Hindlimb muscle (tissue), 1 donor: ENCODE measurements at places on chromosomes 12 and 14. TPM values are rescaled to one million over a fixed set of nuclear protein-coding genes. Genes with fewer than 3 reads are reported as not detected.

GRCh38 chr12:114750917-114751316 lies 66.9 kb upstream of the TBX3 start:
- no peak for DNase-seq

DNA sequence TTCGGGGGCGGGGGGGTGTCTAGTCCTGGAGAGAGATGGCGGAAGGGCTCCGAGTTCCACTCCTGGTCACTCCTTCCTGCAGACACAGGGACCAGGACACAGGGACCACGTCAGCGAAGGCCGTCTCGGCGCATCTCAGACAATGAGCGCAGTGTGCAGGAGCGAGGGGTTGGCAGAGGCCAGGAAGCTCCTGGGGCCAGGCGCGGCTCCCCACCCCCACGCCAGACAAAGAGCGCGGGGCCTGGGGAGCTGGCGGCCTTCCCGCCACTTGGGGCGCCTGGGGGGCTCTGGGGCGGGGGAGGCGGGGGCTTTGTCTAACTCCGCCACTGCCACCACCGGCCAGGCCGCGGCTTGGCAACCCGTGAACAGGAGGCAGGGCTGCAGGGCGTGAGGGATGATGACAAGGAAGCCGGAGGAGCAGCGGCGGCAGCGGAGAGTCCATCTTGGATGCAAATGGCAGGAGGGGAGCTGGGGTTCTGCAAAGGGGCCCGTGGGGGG lies 2.2 kb downstream of the CDK2AP1 start:
- peak; percentile 77 for DNase-seq

DNA sequence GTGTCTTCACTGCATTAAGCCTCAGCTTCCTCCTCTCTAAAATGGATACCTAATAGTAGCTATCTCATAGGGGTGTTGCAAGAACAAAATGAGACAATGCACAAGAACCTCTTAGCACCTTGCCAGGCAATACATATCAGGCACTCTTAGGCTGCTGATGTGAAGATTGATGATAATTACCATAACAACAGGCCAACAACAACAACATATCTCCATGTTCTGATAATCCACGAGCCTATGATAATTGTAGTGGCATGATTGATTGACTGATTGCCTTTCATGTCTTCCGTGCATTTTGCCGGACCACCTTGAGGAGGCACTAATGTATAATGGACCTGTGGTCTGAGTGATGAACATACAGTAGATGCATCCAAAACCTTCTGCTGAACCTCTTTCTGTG lies 50.7 kb upstream of the WSCD2 start:
- DNase-seq, result no peak

DNA sequence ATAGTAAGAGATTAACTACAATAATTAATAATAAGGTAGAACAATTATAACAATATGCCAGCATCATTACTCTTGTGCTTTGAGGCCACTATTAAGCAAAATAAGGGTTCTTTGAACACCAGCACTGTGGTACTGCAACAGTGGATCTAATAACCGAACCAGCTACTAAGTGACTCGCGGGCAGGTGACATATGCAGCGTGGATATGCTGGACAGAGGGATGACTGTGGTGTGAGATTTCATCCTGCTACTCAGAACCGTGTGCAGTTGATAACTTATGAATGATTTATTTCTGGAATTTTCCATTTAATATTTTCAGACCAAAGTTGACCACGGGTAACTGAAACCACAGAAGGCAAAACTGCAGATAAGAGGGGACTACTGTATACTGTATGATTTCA lies 34.4 kb downstream of the BMAL2 start:
- DNase-seq, result no peak

DNA sequence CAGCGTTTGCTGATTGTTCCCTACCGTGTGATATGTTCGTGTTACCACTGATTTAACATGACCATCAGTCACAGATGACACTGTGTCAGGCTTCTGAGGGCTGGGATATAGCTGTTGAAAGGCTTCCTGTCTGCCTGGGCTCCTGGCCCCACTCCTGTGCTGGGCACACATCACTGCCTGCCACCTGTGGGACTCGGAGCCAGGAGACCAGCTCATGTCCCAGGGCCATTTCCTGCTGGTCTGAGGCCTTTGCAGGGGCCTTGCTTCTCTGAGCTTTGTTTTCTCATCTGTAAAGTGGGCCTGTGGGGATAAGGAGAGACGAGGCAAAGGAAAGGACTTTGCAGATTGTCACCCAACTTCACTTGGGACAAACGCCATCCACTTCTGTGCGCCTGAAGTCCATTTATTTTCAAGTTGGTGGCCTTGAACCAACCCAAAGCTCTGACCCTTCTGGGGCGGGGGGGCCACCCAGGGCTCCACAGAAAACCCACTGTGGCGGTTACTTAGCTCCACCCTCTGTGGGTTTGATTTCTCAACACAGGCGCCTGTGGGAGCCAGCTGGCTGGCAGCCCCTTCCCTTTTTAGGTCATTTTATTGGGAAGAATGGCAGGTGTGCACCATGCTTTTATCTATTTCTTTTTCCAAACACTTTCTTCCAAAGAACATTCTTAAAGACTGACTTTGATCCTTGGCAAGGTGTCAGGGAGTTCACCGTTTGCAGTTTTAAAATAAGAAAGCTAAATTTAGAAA lies 54.1 kb downstream of the BEGAIN start:
- DNase-seq, result no peak

DNA sequence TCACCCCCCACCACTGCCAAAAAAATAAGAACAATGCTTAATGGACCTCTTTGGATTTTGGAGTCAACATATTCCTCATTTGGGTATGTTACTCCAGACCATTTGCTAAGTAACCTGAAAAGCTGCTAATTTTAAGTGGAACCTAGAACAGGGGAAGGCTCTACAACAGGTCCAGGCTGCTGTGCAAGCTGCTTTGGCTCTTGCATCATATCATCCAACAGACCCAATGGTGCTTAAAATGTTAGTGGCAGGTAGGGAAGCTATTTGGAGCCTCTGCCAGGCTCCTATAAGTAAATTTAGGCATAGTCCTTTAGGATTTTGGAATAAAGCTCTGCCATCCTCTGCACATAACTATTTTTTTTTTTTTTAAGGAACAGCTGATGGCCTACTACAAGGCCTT lies 132.2 kb upstream of the PMCH start:
- DNase-seq, result no peak

GRCh38 chr12:11321980-11322379 lies 11.7 kb upstream of the PRB4 start:
- no peak for DNase-seq

GRCh38 chr14:68686205-68686465 lies 106.7 kb downstream of the ZFP36L1 start:
- DNase-seq, result peak; percentile 72

DNA sequence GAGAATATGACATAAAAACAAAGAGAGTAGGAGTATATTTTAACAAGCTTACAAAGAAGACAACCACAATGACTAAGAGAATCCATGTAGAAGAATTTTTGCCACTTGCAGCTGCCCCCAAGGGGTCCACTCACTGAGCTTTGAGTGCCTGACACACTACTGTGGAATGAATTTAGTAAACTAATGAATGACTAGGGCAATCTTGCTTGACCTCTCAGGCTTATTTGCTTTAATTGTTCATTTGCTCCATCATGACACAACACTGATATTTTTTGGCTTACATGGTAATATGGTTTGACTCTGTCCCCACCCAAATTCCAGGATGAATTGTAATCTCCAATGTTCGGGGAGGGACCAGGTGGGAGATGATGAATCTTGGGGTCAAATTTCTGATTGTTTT lies 249.1 kb upstream of the FAR2 start:
- no peak for DNase-seq

DNA sequence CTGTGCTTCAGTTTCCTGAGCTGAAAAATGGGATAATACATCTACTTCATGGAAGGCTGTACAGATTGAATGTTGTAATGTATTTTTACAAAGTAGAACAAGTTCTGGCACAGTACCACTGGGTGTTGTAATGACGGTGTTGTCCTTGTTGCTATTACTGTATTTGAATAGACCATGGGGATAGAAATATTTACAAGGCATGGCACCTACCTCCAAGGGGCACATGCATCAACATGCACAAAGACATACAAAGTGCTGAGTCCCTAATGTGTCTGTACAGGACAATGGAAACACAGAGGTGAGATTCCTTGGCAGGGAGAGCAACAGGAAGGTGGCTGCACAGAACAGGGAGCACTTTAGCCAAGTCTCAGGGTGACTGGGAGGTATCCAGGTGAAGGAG lies 930.6 kb upstream of the TMEM132C start:
- DNase-seq, result no peak

DNA sequence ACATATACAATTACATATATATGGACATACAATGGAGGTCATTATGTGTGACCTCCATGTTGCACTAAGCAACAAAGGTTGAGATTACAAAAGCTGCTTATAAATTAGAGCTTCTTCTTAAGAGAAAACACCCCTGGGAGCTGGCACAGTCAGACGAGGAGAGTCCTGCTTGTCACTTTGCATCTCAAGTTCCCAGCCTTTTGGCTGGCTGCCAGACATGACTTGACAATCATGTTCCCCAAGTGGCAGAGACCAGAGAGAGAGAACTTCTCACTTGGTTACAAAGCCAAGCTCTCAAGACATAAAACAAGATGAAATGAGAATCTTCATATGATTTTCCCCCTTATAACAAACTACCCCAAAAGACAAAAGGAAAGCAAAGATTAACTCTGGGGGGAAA lies 8.5 kb upstream of the SYNJ2BP start:
- DNase-seq, result no peak

DNA sequence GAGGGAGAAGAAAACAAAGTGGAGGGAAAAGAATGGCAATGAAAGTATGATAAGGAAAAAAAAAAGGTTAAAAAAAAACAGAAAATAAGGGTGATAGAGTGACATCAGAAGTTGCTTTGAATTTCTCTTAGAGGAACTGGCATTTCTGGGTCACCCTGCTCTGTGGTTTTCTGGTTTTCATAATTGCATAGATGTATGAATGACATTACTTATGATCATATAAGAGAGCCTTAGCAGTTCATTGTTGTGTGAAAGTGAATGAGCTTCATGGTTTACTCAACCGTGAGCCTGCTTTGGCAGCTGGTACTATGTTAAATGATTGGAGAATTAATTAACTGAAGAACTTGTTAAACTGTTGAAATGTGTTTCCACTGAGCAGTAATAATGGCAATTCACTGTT lies 336.4 kb upstream of the FBXO33 start:
- no peak for DNase-seq

GRCh38 chr14:78985668-78986381 lies 815.7 kb downstream of the NRXN3 start:
- DNase-seq, result no peak

GRCh38 chr14:102909462-102909861 lies 13.0 kb upstream of the AMN start:
- no peak for DNase-seq

DNA sequence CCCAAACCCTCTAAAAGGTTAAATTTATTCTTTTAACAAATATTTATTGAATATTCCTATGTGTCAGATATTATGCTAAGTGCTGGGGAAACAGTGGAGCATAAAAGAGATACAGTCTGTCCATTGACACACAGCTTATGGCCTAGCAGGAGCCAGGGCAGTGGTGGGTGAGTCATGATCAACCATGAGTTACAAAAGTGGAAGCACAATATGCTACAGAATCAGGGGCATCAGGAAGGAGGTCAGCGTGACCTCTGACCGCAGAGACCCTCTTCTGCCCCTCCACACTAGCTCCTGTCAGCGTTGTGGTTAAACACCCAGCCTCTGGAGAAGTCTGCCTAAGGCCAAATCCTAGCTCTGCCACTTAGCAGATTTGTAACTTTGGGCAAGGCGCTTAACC lies 4.7 kb upstream of the PPP1R1A start:
- no peak for DNase-seq

- DNase-seq, result no peak
These were observed 54.8 kb downstream of the WNK1 start for GRCh38 chr12:807041-807735.

Gene SLC7A8
- polyA plus RNA-seq, result 5.6 TPM

Gene PDE3A
- 10.4 TPM for polyA plus RNA-seq

Gene ACSM4
- polyA plus RNA-seq, result not detected

Gene GLRX5
- polyA plus RNA-seq, result 50.9 TPM

Gene KRT74
- polyA plus RNA-seq, result not detected

Gene TAS2R50
- not detected for polyA plus RNA-seq

Gene KRT6C
- polyA plus RNA-seq, result not detected

Gene LHX5
- polyA plus RNA-seq, result not detected
